ENCODE measurements at places on chromosomes 12 and 14.

DNA sequence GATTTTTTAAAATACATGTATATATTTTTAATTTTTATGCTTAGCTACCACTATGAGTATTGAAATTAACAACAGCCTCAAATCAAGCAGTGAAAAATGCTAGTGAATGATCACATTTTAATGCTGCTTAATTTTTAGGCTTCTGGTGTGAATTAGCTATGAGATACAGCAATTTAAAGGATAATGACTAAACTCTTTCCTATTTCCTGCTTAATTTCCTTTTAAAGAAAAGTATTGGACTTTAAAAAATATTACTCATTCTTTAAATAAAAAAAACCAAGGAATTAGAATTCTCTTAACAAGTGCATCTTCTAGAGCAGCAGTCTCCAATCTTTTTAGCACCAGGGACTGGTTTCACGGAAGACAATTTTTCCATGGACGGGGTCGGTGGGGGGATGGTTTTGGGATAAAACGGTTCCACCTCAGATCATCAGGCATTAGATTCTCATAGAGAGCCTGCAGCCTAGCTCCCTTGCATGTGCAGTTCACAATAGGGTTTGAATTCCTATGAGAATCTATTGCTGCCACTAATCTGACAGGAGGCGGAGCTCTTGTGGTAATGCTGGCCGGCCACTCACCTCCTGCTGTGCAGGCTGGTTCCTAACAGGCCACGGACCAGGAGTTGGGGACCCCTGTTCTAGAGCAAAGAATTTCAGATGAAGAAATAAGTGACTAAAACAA lies 18.6 kb upstream of the NTN4 start:
- DNase-seq: no peak

- no peak for DNase-seq
Observed at GRCh38 chr12:63915105-63915800, 70.8 kb downstream of the SRGAP1 start.

- no peak for DNase-seq
Observed at GRCh38 chr12:71766202-71766601, 11.5 kb downstream of the RAB21 start.

GRCh38 chr12:1811948-1812291 lies 8.4 kb upstream of the LRTM2 start:
- DNase-seq: no peak

GRCh38 chr12:108724054-108724889 lies 7.0 kb downstream of the CORO1C start:
- DNase-seq: no peak

DNA sequence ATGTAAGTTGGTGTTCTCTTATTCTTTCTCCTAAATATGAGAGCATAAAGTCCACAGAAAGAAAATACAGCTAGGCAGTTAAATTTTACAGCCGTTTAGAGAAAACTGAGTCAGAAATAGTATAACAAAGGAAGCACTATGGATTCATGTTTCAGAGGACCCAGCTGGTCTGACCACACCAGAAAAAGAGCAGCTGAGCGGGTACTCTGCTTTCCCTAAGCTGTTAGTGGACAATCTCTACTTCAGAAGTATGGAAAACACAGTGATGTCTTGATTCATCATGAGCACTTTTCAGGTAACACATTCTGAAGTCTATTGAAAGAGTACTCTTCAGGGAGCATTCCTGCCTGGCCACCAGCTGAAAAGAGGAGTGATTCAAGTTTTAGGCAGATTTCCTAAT lies 12.4 kb downstream of the PPM1H start:
- no peak for DNase-seq

DNA sequence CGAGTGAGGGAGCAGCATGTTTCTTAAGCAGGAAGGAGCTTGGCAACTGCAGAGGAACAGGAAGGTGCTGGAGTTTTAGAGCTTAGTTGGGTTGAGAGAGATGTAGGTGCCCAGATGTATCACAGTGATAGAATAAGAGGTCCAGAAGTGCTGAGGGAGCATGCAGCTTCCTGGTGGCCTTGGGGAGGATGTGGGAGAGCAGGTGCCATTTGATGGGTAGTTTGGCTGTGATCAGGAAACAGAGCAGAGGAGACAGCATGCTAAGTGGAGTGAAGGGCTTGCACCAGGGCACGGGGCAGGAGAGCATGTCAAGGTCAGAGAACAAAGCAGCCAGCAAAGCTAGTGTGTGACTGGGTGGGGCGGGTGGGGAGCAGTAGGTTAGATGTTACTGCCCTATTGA lies 74.8 kb downstream of the PAPOLA start:
- no peak for DNase-seq

GRCh38 chr12:47216150-47216677 lies 136.5 kb upstream of the AMIGO2 start:
- DNase-seq: no peak

DNA sequence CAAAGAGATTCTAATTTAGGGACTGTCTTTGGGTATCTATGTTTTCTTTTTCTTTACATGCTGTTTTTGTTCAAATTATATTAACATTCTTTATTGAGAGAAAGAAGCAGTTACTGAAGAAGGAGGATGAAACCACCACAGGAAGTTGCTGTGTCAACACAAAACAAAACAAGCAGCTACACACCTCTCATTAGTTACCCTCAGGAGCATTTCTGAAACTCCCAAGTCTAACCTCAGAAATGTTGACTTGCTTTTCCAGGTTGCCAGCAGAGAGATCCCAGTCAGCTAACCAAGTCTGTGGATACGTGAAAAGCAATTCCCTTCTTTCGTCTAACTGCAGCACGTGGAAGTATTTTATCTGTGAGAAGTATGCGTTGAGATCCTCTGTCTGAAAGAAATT lies 33.5 kb downstream of the CLEC1A start:
- DNase-seq: no peak

GRCh38 chr12:128771681-128772080 lies 52.1 kb downstream of the SLC15A4 start:
- no peak for DNase-seq

GRCh38 chr12:95788637-95789036 lies 1.9 kb downstream of the NTN4 start:
- no peak for DNase-seq

DNA sequence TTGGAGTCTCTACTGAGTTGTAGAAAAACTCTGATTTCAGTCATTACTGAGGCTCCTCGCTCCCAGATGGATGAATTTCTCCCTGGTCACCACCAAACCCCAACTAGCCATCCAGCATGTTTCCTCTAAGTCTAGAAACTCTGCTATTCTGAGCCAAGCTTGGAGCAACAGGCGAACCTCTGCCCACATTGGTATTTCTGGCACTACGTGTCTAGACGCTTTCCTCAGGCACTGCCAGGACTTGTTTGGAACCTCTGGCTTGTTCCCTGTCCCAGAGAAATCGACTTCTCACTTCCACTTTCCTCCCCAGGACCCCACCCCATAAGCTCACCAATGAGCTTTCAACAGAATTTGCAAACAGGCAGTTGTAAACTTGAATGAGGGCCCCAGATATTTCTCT lies 27.6 kb downstream of the WSCD2 start:
- no peak for DNase-seq

- DNase-seq: no peak
Observed at GRCh38 chr12:67662910-67663538, 14.5 kb downstream of the DYRK2 start.

DNA sequence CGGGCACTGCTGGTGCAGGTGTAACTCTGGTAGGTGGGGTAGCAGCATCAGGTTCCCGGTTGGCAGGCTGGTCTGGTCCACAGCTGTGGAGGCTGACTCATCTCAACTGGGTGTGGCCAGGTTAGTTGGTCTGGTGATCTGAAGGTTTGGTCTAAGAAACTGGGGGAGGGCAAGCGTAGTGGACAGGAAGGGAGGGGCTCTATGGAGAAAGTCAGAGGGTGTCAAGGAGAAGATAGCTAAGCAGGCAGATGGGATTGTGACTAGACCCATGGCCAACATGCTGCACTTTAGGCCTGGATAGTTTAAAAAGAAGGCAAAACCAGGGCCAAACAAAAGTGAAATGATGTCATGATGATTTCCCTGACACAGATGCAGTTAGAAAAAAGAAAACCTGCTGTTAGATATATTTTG lies 7.9 kb downstream of the TRIM9 start:
- no peak for DNase-seq

DNA sequence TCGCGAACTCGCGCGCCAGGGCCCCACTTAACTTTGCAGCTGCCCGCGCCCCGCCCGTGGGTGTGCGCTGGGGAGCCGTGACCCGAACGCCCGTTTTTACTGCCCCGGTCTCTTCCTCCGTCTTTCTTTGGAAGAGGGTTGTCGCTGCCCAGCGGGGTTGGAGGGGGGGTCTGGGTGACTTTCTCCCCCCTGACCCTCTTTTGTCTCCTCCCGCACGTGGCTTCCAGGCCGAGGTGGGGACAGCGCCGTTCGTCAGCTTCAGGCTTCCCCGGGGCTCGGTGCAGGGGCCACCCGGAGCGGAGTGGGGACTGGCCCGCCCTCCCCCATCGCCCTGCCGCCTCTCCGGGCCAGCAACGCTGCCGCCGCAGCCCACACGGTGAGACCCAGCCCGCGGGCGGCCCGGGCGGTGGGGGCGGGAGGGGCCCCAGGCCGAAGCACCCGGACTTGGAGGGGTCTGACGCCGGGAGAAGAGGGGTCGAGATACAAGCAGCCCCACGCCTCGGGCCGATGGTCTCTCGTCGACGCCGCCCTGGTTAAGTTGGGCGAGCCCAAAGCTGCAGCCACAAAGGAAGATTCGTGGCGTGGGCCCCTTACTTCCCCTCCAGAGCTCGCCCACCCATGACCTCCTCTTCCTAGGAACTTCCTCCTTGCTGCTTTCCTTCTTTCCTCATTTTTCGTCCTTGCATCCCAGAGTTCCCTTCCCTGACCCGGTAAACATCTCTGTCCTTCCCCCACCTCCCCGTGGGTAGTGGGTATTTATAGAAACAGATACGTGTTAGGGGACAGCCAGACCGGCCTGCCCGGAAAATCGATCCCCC lies 1.2 kb downstream of the DYRK2 start:
- DNase-seq: no peak

DNA sequence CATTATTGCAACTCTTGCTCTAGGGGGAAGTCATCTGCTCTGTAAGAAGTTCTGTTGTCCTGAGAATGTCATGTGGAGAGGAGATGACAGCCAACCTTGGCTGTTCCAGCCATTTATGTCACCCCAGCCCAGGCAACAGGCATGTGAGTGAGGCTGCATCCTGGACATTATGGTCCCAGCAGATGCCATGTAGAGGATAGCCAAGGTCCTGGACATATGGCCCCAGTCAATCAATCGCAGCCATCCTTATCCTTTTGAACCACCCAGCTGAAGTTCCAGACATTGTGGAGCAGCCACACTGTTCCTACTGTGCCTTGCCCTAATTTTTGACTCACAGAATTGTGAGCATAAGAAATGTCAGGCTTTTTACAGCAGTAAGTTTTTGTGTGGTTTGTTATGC lies 84.9 kb downstream of the AVPR1A start:
- no peak for DNase-seq

DNA sequence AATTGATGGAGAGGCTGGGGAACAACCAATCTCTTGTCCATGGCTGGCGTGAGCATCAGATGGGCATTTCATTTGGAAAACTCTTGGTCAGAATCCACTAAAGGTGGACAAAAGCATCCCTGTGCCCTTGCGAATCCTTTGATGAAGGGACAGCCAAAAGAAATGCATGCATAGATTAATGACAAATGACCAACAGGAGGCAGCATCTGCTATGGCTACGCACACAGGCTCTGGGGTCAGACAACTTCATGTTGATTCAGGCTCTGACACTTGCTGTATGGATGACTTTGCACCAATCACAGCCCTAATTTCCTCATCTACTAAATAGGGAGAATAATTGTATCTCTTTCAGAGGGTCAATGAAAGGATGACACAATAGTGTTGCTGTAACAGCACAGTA lies 117.5 kb downstream of the ASCL4 start:
- no peak for DNase-seq

- DNase-seq: no peak
Observed at GRCh38 chr12:91274916-91275315, 92.3 kb upstream of the DCN start.

DNA sequence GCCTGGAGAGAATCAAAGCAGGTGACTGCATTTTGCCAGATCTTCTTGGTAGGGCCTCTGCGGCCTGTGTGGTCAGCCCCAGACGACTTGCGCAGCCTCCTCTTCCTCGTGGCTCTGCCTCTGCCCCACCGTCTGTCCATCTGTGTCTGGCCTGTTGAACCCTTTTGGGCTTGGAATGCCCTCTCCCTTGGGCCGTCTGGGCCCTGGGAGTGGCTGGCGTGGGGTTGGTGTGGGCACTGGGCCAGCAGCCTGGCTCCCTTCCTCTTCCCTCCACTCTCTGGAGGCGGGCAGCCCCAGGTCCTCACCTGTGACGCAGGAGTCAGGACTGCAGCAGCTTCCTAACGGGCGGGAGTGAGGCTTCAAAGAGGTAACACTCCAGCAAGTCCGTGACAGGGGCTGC lies 9.7 kb upstream of the CCDC197 start:
- DNase-seq: no peak

GRCh38 chr12:124398578-124399227 lies 103.8 kb downstream of the RFLNA start:
- DNase-seq: no peak

GRCh38 chr14:104693482-104694431 lies 4.3 kb downstream of the INF2 start:
- no peak for DNase-seq

GRCh38 chr12:27523305-27523641 lies 733 bp upstream of the PPFIBP1 start:
- DNase-seq: no peak

GRCh38 chr12:23950775-23951451 lies 1.4 kb upstream of the SOX5 start:
- DNase-seq: no peak

GRCh38 chr12:124174451-124175348 lies 120.2 kb upstream of the RFLNA start:
- DNase-seq: no peak

GRCh38 chr14:102508410-102508773 lies 1.2 kb downstream of the ANKRD9 start:
- no peak for DNase-seq

GRCh38 chr12:46343118-46343852 lies 29.3 kb downstream of the SLC38A2 start:
- no peak for DNase-seq

GRCh38 chr14:62694075-62694474 lies 351.2 kb downstream of the KCNH5 start:
- no peak for DNase-seq

GRCh38 chr14:104148433-104149277 lies 10.3 kb downstream of the KIF26A start:
- DNase-seq: no peak

- DNase-seq: no peak
Observed at GRCh38 chr12:55909513-55909884, 18.2 kb downstream of the PYM1 start.

DNA sequence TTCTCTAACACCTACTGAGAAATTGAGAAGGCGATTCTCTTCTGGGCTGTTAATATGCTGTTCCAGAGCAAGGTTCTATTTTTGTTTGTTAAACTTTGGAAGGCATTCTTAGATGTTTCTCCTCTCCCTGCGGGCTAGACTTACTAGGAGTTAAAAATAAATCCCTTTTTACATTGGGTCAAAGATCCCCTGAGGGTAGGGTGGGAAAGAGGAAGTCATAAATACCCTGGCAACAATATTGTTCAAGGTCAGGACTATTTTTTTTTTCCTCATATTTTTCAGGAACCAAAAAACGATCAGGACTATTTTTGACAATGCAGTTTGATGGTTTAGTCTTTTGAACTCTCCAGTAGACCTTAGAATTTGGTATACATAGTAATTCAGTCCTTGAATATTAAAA lies 12.0 kb upstream of the SLC2A14 start:
- DNase-seq: no peak

- no peak for DNase-seq
Observed at GRCh38 chr12:122003651-122004611, 17.8 kb upstream of the BCL7A start.

GRCh38 chr12:75944905-75945432 lies 86.6 kb downstream of the PHLDA1 start:
- no peak for DNase-seq

- DNase-seq: no peak
Observed at GRCh38 chr12:12719496-12719895, 2.3 kb downstream of the CDKN1B start.

Measured in stimulated activated CD4-positive, alpha-beta T cell treated with anti-CD3 and anti-CD28 coated beads, Interleukin-1b, Interleukin-23, amount 100 ng/mL, for 1 hour (primary cell).